ENCODE measurements at places on chromosomes 1 and 21. TPM values are rescaled to one million over a fixed set of nuclear protein-coding genes. Genes with fewer than 3 reads are reported as not detected.

The A3GALT2 gene
- total RNA-seq, result not detected

The PMVK gene
- 36.9 TPM for total RNA-seq

The SOX13 gene
- total RNA-seq, result 1.1 TPM

The GIPC2 gene
- 0.05 TPM for total RNA-seq

The DCST1 gene
- total RNA-seq, result not detected

The HPDL gene
- 12.7 TPM for total RNA-seq

The RIMS3 gene
- 2.7 TPM for total RNA-seq

The DFFA gene
- 46.4 TPM for total RNA-seq

The DEGS1 gene
- 24.0 TPM for total RNA-seq
